ENCODE measurements at places on chromosomes 16 and 17.

GRCh38 chr16:66740010-66740409 is 11.4 kb downstream of the DYNC1LI2 start:
- peak; percentile 62 for DNase-seq

DNA sequence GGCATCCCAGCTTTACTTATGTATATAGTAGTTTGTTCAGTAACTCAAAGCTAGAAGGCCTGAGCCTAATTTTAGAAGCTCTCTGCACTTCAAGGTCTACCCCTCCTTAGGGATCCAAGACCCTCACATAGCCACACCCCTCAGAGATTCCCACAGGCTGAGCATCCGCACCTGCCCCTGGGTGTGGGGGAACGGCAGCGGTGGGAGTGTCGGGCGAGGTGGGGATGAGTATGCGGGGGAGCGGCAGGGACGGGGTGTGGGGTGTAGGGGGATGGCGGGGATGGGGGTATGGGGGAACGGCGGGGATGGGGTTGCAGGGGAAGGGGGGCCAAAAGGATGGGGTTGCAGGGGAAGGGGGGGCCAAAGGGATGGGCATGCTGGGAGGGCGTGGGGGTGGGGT is 24.9 kb upstream of the BEAN1 start:
- DNase-seq: no peak

GRCh38 chr17:35841505-35841904 is 27.2 kb downstream of the HEATR9 start:
- peak; percentile 48 for DNase-seq

GRCh38 chr16:87762620-87763019 is 3.2 kb downstream of the KLHDC4 start:
- no peak for DNase-seq

Data from GM23248 (cell line).